GM10248 (cell line): ENCODE measurements at places on chromosomes 7 and 10.

DNA sequence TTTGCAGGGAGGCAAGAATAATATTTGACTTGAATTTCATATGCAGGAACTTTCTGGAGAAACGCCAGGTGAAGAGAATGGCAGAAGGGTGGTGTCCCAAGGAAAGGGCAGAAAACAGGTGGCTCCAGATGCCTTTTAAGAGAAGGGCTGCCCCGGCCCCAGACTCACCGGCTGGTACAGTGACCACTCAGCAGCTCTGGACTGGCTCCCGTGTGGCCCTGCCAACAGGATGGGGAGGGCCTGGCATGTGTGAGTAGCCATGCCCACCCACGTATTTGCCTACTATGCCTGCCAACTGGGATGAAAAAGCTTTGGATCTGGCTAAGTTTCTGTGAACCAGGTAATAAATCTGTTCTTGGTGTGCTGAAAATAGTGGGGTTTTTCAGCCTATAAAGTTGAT, 159.5 kb downstream of the PRKAG2 start:
- DNase-seq: no peak

DNA sequence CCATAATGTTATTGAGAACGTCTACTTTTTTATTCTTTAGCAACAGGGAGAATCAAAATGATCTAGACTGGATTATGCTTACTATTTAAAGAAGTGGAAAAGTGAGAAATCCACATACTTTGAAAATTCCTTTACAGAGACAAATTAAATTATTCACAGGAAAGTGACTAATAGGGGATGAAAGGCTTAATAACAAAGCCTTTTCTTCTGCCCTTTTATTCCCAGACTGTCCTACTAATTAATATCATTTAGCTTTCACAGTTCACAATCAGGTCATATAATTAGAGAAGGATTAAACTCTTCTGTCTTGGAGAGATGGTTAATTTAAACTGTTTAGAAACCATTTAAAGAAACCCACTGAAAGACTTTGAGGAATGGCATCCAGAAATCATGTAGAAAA, 58.8 kb downstream of the ARL4A start:
- DNase-seq: no peak

DNA sequence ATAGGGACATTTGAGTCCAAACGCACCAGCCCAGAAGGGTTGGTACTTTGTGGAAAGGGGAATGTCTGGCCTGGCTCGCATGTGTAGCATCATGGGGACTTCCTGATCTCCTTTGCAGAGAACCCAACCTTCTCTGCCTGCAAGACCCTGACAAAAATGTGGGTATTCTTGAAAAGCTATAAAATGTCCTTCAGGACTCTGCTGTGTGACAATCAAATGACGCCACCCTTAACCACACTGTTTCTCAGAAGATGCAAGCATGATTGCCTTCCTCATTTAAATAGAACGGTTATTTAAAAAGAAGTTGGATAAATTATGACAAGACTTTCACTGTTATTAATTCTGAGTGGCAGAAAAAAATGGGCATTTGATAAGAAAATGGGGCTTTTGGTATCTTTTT, 15.1 kb upstream of the GPR15LG start:
- DNase-seq: no peak

DNA sequence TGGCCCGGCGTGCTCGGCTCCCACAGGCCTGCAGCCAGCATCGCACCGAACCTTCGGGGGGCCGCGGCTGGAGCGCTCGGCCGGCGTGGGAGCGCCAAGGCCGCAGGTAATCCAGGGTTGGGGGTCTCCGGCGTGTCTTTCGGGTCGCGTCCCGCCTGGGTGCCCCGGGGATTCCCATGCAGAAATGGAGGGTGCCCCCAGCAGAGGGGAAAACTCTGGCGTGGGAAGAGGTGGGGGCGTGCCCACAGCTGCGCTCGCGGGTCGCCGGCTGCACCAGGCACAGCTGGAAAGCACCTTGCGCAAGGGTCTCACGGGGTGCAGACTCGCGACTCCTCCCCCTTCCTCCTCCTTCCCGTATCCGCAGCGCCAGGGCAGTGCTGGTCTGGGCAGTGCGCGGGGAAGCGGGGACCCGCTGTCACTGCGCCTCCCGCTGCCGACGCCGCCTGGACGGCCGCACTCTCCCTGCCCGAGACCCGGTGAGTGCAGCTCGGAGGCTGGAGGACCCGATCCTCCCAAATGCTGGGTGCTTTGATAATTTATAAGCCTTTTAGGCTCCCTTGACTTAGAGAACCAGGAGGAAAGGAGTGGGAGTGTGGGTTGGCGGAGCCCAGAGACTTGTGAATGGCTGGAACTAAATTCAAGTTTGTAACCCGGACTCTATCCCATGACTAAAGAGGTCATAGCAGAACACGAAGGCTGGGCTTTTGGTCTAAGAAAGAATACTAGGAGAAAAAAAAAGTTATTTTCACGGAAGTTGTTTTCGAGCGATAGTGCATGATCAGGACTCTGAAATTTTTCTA, 489 bp downstream of the MAP3K8 start:
- peak; percentile 79 for DNase-seq

DNA sequence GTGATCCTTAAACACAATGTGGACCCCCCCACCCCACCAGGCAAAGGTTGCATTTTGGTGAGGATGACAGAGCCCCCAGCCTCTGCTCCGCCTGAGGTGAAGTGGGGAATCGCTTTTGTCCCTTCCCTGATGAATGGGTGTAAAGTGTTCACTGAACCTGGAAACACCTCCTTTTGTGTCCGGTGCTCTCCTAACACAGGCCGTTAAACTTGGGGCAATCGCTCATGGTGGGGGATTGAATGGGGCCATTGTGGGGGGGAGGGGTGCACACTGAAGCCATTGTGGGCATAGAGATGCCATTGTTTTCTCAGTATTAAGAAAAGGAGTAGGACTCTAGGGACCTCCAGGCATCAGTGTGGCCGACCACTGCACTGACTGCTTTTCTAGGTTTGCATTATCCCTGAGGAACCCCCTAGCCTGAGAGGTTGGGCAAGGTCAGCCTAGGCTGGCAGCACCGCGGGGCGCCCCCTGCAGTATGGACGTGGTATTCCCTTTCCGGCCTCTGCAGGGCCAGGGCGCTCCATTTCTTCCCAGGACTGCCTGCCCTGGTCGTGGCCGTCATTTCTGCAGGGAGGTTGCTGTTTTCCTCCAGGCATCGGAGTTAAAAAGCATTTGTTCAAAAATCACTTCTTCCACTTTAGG, 158.3 kb downstream of the TCF7L2 start:
- peak; percentile 20 for DNase-seq

- DNase-seq: no peak
These were observed 5.2 kb downstream of the CSTF2T start for GRCh38 chr10:51694086-51694768.

DNA sequence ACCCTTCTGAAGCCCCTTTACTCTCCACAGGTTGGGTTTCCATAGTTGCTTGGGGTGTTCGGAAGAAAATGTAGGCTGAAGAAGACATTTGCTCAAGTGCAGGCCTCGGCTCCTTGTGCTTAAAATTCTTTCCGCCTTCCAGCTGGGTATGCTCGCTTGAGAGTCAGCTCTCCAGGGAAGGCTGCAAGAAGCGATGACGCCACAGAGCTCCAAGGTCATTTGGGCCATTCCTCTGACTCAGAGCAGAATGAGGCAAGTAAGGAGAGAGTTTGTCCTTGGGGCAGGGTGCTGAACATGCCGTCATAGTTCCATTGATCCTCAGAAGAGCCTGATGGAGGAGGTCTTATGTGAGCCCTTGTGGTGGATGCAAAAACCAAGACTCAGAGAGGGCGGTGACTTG, 27.4 kb upstream of the HSPA12A start:
- DNase-seq: no peak

- DNase-seq: no peak
These were observed 19.9 kb downstream of the SLC29A3 start for GRCh38 chr10:71338728-71339495.

DNA sequence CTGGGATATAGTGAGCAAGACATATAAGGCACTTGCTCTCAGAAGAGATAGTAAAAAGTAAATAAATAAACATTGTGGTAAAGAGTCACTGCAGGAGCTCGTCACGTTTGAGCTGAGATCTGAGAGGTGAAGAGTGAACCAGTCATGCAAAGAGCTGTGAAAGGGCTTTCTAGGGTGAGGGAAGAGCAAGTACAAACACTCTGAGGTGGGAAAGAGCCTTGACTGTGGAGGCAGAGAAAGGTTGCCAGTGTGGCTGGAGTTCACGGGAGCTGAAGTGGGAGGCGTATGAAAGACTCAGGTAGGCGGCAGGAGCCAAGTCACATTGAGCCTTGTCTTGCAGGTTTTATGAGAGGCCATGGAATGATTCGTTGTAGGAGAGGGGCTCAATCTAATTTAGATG, 141.0 kb downstream of the C1GALT1 start:
- peak; percentile 32 for DNase-seq

DNA sequence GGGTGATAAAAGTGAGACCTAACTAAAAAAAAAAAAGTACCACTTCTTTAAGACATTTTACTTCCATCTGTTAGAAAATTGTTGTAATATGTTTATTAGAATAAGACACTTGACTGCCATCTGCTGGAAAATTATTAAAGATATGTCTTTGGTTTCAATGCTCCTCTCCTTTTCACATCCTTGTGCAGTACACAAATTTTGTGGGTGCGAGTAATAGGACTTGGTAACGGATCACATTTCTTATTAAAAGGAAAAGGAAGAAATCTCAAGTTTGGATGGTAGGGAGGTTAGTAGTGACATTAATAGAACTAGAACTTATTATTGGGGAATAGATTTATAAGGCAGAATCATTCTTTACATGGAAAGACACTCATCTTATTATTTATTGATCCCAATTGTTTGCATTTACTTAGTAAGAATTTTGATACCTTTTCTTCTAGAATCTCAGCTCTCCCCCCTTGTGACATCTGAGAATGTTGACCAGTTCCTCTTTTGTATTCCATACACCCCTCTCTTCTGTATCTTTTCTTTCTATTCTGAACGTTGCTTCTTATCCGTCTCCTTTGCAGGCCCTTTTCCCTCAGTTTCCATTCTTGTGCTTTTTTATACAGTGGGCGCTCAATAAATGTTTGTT, 43.0 kb upstream of the RPA3 start:
- DNase-seq: no peak

- no peak for DNase-seq
These were observed 10.8 kb upstream of the SFRP5 start for GRCh38 chr10:97782455-97783228.

DNA sequence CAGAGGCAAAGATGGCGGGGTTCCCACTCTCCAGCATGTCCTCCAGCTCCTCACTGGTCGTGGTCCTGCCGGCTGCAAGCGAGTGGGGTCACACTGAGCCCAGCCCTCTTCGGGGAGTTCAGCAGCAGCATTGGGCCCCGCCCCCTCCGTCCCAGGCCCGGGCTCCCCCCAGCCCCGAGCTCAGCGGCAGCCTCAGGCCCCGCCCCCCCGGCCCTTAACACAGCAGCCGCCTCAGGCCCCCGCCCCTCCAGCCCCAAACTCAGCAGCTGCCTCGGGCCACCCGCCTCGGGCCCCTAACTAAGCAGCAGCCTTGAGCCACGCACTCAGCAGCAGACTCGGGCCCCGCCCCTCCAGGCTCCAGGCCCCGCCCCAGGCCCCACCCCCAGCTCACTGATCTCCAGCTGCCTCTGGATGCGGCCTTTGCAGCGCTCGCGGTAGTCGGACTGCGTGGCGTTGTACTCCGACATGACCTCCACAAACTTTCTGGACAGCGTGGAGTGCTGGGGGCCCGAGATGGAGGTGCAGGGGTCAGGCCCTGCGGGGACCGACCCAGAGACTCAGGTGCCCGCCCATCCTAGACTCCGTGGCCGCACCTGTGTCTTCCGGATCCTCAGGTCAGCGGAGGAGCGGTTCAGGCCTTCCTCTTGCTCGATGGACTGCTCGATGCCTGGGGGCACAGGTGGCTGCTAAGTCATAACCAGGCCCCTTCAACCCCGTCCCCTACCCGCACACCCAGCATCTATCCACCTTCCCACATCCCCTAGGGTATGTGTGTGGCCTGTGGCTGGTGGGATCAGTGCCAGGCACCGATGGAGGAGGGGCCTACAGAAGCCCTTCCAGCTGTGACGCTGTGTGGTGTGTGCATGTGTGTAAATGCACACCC, 15.5 kb downstream of the STX1A start:
- DNase-seq: peak; percentile 71

- no peak for DNase-seq
These were observed 38.3 kb downstream of the CADPS2 start for GRCh38 chr7:122847871-122848473.

GRCh38 chr7:39589323-39590111, 23.3 kb downstream of the YAE1 start:
- peak; percentile 52 for DNase-seq

- DNase-seq: no peak
These were observed 126.3 kb upstream of the STARD3NL start for GRCh38 chr7:38051786-38052185.

- DNase-seq: no peak
These were observed 12.7 kb downstream of the LOXL4 start for GRCh38 chr10:98255146-98255877.

DNA sequence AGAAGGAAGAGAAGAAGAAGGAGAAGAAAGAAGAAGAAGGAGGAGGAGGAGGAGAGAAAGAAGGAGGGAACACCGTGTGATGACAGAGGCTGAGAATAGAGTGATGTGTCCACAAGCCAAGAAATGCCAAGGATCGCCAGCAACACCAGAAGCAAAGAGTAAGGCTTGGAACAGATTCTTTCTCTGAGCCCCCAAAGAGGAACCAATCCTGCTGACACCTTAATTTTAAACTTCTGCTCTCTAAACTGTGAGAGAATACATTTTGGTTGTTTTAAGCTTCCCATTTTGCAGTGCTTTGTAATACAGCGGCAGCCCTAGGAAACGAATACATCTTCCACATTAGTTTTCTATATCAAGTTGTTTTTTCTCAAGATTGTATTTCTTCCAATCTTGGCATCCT, 13.9 kb upstream of the WNT8B start:
- no peak for DNase-seq

DNA sequence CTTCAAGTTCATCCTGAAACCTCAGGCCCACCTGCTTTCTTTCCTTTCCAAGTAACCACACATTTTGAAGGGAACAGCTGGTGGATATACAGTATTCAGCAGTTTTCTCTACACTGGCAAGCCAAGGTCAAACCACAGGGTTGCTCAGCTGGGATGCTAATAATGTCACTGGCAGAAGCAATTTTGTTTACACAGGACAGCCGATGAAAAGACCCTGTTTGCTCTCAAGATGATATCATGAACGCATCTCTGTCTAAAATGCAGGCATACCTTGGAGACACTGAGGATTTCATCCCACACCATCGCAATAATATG, 186.2 kb downstream of the USP6NL start:
- no peak for DNase-seq

GRCh38 chr7:100071018-100071723, 10.4 kb downstream of the ZNF3 start:
- DNase-seq: no peak

DNA sequence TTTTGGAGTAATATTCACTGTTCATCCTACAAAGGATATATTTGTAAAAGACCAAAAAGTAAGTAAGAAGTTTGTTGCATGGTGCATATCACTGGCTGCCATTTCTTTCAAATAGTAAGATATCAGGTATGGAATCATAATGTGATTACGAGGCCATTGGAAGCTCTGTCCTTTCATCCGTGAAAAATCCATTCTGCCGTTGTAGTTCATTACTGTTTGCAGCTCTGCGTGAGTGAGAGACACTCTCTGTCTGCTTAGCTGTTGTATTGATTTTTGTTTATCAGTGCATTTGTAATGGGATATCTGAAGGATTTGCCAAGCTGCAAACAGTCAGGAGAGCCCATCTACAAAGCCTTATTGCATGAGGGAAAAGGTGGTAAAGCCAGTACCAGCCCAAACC, 44.1 kb upstream of the SLC39A12 start:
- no peak for DNase-seq

- peak; percentile 48 for DNase-seq
These were observed 22.3 kb downstream of the MAP3K8 start for GRCh38 chr10:30456266-30456665.

GRCh38 chr7:39238234-39238869, 260.6 kb downstream of the POU6F2 start:
- no peak for DNase-seq

- DNase-seq: no peak
These were observed 8.0 kb downstream of the SLC18A2 start for GRCh38 chr10:117248750-117249465.
